SK-MEL-5 (cell line): ENCODE measurements at places on chromosomes 6 and 20. TPM values are rescaled to one million over a fixed set of nuclear protein-coding genes. Genes with fewer than 3 reads are reported as not detected.

DNA sequence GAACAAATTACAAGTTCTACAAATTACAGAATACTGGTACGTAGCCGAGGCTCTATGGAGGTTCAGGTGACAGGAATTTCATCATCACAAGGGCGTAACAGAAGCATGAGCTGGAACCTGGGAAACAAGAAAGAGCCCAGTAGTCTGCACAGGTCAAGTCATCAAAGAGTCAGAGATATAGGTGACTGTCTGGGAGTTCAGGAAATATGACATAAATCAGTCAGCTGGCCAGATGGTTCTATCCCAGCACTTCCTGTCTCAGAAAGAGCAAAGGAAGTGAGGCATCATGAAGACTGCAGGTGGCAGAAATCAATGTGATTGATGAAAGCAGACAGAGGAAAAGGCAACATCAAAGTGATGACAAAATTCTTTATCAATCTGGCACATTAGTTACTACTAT is 23.3 kb downstream of the MYCT1 start:
- DNase-seq: no peak

GRCh38 chr6:149342525-149342924 is 25.0 kb downstream of the TAB2 start:
- DNase-seq: no peak

- no peak for DNase-seq
Measured at GRCh38 chr20:21289651-21290050, 13.5 kb upstream of the XRN2 start.

- DNase-seq: no peak
Measured at GRCh38 chr6:89494131-89494793, 61.3 kb downstream of the ANKRD6 start.

GRCh38 chr6:76481101-76481500 is 408.6 kb upstream of the IMPG1 start:
- no peak for DNase-seq

- DNase-seq: no peak
Measured at GRCh38 chr6:3206339-3207015, 21.0 kb downstream of the TUBB2B start.

DNA sequence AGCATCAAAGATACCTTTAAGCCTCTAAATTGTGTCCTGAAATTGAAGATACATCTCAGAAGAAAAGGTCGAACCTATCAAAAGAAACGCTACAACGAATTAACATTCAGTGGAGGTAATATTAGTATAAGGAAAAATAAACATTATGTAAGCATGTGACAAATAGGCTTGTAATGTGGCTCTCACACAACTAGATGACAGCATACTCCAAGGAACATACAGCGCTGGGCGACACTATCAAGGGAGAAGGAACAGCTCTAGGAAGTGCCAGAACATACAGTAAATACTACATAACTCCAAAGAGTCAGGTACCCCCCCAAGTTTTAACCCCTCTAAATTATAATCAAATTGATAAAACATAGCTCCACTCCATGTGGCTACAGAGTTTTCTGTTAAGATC is 103.5 kb downstream of the LAMP5 start:
- DNase-seq: peak; percentile 76

DNA sequence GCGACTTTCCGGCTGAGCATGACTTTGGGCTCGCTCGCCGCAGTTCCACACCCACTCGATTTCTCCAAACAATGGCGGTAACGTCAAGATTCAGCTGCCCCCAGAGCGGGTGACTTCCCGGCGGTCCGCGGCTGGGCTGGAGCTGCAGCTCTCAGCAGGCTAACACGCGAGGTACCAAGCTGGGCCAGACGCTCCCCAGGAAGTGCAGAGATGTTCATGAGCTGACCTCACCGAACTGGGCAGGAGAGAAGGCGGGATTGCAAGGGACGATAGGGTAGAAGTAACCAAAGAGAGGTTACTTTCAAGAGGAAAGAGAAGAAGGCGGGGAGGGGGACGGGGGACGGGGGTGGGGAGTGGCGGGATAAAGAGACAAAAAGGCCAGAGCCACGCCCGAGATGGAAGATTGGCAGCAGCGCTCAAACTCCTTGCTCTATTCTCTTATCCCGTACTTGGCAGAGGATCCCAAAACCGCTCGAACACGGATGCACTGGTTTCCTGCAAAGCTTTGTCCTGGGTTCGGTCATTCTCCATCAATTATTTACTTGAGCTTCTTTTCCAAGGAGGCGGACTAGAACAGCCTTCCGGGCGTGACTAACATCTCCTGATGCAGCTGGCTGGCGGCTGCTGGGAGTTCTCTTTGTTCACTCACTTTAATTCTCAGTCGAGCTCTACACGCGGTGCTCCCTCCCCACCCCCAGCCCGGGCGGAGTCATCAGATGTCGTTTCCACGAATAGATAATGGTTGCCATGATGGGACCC is at the start of gene MTCL3:
Gene MTCL3 (minus strand): TSS at position 626 of the 759 bp plus-strand sequence.
- no peak for DNase-seq

- no peak for DNase-seq
Measured at GRCh38 chr20:62606016-62606415, 36.3 kb upstream of the SLCO4A1 start.

DNA sequence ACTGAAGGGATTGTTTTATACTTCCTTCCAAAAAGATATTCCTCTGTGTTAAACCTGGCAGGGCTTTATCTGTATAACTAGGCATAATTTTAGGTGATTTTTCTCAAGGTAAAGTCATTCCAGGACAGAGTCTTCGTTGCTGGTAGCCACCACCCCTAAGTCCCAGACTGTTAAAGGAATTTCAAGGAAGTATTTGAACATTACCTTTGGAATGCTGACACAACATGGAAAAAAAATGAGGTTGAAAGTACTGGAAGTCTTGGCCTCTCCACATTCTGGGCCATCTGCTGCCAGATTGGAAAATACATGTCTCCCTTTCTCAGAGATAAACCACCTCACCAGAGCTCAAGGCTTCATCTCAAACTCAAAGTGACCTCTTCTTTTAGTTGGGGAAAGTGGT is 27.0 kb upstream of the ETV7 start:
- no peak for DNase-seq

- no peak for DNase-seq
Measured at GRCh38 chr6:93366506-93366905, 52.9 kb downstream of the EPHA7 start.

GRCh38 chr20:50061151-50062005 is 51.6 kb downstream of the UBE2V1 start:
- no peak for DNase-seq

GRCh38 chr6:158560836-158561320 is 987 bp downstream of the TMEM181 start:
- no peak for DNase-seq

DNA sequence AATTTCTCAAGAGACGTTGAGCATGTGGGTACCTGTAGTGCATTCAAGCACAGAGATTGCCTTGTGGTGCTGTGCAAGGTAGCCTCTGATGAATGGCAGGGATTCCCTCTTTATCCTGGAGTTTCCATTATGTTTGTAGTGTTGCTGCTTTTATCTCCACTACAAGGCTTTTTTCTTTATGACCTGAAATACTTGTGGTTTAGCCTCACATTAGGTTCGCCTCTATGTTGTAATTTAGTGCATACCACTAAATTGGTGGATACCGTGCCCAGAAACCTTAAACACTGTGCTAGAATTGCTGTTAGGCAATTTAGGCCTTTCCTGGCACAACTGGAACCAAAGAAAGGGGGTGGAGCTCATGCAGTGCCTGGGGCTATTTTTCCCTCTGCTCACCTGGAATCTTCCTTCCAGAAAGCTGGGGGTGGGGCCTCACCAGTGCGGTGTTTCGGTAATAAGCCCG is 76.8 kb downstream of the NCOA7 start:
- no peak for DNase-seq

DNA sequence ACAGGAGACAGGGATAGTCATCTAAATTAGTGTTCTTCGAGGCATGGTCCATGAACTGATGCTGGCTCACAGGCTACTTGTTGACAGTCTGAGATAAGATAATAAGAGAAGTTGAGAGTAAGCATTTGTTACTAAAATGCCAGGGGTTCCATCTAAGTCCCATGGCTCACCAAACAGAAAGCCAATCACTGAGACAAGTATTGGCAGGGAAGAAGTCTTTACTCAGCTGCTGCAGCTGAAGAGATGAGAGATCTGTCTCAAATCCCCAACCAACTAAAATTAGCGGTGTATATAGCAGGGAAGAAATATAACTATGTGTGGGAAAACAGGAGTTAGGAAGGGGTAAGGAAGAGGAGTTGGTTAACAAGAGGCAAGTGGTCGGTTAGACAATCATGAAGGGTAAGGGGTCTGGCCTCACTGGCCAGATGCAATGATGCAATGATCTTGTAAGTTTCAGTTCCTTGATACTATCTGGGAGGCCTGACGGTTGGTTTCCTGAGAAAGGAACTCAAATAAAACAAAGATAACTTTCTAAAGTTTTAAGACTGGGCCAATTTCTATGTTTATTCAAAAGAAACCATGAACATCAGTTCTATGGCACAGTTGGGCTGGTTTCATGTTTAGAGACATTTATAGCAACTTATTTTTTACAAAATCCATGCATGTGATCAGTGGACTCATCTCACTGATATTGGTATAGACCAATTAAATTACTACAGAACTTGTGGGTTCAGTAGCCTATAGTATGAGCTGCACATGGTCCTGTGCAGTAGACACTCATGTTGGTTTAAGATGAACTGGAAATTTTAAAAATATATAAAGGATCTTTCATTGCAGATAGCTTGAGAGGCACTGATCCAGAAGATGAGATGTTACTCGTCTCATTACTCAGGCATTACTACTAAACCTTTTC is 9.9 kb upstream of the HEBP2 start:
- DNase-seq: no peak

DNA sequence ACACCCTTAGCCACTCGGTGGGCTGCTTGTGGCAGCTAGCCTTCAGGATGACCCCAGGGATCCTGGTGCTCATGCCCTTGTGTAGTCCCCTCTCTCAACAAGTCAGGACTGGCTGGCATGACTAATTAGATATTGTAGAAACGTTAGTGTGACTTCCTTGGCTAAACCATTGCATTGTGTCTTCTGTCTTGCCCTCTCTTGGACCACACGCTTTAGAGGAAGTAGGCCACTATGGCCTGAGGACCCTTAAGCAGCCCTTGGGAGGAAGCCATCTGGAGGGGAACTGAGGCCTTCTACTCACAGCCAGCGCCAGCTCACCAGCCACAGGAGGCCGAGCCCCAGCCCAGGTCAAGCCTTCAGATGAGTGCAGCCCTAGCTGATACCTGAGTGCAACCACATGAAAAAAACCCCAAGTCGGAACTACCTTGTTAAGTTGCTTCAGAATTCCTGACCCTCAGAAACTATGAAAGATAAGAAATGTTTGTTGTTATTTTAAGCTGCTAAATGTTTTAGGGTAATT is 10.1 kb downstream of the ANGPT4 start:
- DNase-seq: no peak

GRCh38 chr6:32790306-32790705 is 26.5 kb downstream of the HLA-DOB start:
- peak; percentile 68 for DNase-seq

DNA sequence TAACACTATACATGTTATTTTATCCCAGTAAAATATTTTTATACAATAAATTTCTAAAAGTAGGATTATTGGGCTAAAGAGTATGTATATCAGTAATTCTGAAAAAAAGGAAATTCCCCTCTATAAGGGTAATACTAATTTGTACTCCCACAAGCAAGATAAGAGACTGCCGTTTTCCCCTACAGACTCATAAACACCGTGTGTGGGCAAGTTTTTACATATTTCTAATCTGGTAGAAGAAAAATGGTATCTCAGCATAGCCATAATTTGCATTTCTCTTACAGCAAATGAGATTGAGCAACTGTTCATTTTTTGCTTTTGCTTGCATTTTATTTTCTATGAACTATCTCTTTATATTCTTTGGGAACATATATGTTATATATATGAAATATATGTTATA is 26.0 kb upstream of the MYMX start:
- no peak for DNase-seq

DNA sequence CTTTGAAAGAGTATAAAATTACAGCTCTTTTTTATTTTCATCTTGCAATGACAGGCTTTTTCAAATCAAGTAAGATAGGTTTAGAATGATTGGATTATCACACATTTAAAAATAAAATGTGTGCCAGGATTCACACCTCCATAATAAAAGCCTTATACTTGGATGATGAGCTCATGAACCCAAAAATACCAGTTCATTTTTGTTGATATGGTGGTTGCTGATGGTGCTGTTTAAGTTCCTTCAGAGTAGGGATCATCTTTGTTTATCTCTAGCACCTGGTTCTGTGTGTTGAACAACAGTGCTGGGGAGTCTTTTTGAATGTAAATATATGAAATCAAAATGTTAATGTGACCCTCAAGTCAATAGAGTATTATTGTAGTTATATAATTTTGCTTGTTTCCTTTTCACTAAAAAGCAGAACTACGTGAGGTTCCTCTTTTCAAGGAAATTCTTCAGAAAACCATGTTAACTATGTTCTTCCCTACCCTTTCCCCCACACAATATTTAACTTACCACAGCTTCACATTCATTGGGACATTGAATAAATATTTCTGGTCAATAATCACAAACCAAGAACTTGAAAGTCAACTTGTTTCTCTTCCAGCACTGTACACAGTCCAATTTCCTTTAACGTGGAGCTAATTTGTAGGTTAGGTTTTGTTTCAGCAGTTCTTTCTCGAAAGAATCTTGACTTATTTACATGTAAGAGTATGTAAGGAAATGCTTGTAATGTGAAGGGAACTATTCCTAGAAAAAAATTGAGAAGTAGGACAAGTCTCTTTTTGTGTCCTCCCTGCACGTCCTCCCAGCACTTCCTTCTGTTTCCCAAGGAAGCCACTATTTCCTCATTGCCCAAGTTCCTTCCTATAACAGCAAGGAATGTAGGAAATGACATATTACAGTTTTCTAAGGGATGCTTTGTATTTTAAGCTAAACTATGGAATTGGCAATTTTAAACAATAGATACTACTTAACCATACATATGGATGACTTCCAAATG is 945.9 kb upstream of the CITED2 start:
- DNase-seq: no peak

DNA sequence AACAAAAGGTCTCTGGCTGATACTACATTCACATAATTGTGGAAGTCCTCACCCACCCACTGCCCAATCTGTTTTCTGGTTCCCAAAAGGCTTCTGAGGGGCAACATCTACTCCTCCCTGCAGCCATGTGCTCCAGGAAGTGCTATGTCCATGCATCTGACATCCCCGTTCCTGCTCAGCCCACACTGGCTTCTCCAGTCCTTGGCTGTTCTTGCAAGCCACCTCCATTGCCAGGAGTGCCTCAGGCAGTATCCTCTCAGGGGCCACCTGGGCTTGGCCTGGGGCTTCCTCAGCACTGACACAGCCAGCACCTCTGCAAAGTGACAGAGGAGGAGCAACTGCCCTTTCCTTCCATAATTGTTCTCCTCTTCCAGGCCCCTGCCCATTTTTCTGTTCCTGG is 18.3 kb downstream of the ARHGAP18 start:
- DNase-seq: no peak

Gene ADA
- total RNA-seq: 12.4 and 13.2 TPM in 2 replicates

Gene GPSM3
- total RNA-seq: 3.3 and 5.4 TPM in 2 replicates

Gene EDN1
- total RNA-seq: not detected in 2 replicates

Gene TMC2
- total RNA-seq: not detected in 2 replicates

Gene EGFL8
- total RNA-seq: 11.4 and 15.0 TPM in 2 replicates

Gene NKAIN2
- total RNA-seq: 0.11 TPM in 1 of 2 replicates, not detected in the other

Gene MYLK2
- not detected in 2 replicates for total RNA-seq

Gene MLN
- not detected in 2 replicates for total RNA-seq
